ENCODE measurements at places on chromosomes 12 and 14. TPM values are rescaled to one million over a fixed set of nuclear protein-coding genes. Genes with fewer than 3 reads are reported as not detected.

Gene AQP6
- not detected for total RNA-seq

Gene GLT1D1
- not detected for total RNA-seq

Gene NANOG
- not detected for total RNA-seq

Gene SMOC1
- total RNA-seq, result 21.8 TPM

Gene ATL1
- 5.0 TPM for total RNA-seq

Gene GALNT8
- total RNA-seq, result not detected

Gene LALBA
- total RNA-seq, result not detected

Gene CLEC1B
- total RNA-seq, result not detected

Gene FBXO21
- 46.1 TPM for total RNA-seq

Gene ANO2
- total RNA-seq, result not detected

Gene BIN2
- 0.11 TPM for total RNA-seq

Gene PIANP
- 0.96 TPM for total RNA-seq

Gene ARG2
- total RNA-seq, result 1.6 TPM

Gene DTX3
- 19.8 TPM for total RNA-seq

Gene TAS2R42
- total RNA-seq, result not detected

Gene SLC25A29
- 9.4 TPM for total RNA-seq

Gene OVCH1
- not detected for total RNA-seq

Data from A549 treated with DMSO at 1 μM for 4 hours (cell line).